ENCODE measurements at places on chromosomes 1 and 21. TPM values are rescaled to one million over a fixed set of nuclear protein-coding genes. Genes with fewer than 3 reads are reported as not detected.

LRRC38 gene
- not detected for polyA plus RNA-seq

CFAP410 gene
- polyA plus RNA-seq: 16.7 TPM

HAO2 gene
- polyA plus RNA-seq: 1.4 TPM

LRRC8B gene
- polyA plus RNA-seq: 10.5 TPM

SLC2A5 gene
- 0.39 TPM for polyA plus RNA-seq

CFAP141 gene
- not detected for polyA plus RNA-seq

FALEC gene
- polyA plus RNA-seq: 1.1 TPM

ACKR1 gene
- 2.5 TPM for polyA plus RNA-seq

All from left renal pelvis (tissue), 4 donors.